ENCODE measurements at places on chromosomes 7 and 10.

DNA sequence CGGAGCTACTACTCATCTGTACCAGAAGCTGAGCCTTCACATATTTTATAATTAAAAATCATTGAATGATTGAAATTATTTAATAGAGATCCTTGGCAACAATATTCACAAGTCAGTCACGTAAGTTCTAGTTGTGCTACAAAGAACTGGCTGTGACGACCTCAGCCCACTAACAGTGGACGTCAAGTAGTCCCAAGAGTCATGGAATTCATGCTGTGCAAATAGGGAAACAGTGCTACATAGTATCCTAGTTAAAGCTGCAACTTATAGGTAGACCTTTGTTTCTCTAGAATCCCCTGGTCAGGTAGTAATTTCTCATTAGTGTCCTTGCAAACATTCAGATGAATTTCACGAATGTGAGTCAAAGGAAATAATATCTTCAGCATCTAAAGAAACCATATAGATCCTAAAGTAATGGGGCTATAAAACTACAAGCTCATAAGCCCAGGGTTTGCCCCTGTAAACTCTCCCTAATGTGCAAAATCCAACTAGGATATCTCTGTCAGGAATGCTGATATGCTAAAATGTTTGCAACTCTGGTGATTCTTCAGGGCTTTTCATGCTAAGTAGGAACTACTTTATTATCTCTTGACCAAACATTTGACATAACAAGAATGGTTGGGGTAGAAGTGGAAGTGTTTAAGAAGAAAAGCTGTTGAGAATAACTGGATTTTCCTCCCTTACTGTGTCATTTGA is 31.2 kb downstream of the CFAP69 start:
- DNase-seq = no peak

DNA sequence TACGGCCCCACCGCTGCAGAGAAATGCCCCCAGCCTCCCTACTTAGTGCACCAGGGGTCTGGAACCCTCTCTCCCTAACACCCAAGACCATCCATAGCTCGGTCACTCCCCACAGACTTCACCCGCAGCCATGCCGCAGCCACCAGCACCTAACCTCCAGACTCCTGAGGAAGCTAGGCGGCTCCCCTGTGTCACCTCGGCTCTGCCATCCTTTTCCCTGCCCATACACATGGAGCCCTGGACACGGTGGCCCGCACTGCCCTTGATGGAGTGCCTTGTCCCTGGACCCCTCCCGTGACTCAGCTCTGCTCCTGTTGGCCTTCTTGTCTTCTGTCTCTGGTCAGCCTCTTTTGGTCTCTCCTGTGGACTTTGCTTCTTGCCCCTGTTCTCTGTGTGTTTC is 107.5 kb downstream of the INSYN2A start:
- no peak for DNase-seq

DNA sequence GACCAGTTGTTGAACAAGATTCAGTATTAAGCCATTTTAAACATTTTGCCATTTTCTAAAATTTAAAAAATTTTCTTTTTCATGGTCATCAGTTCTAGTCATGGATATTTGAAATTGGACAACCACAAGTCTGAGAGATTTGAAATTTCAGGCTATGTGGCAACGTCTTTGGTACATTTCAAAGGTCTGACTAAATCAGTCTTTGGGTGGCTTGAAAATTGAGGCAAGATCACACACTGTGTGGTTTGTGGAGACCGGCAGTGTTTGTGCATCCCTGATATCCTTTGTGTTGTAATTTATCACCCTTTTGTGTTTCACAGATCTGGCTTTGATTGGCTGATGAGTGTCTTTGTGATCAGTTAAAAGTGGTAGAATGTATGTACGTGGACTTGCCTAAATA is 35.7 kb downstream of the CCAR1 start:
- DNase-seq = no peak

DNA sequence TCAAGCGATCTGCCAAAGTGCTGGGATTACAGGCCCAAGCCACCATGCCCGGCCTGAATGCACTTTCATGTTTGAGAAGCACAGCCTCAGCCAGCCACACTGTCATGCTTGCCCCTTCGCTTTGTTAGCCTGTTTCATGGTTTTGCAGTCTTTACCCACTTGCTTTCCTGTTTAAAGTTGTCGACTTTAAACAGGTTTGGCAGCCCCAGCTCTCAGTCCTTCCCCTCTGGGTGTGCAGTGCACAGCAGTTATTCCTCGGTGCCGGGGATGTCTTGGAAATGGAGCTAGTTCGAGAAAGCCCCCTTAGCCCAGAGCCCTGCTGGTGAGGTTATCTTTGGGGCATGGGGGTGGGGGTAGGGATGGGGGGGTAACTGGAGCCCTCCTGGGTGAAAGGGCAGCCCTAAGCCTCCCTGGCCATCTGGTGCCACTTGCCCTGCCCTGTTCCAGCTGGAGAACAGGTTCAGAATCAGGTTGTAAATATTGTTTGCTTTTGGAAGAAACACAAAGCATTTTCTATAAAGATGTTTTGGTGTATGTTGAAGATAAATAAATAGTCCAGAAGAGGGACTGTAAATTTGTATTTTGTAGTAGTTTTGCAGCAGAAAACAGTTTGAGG is 14.8 kb downstream of the TSPAN14 start:
- DNase-seq = no peak

DNA sequence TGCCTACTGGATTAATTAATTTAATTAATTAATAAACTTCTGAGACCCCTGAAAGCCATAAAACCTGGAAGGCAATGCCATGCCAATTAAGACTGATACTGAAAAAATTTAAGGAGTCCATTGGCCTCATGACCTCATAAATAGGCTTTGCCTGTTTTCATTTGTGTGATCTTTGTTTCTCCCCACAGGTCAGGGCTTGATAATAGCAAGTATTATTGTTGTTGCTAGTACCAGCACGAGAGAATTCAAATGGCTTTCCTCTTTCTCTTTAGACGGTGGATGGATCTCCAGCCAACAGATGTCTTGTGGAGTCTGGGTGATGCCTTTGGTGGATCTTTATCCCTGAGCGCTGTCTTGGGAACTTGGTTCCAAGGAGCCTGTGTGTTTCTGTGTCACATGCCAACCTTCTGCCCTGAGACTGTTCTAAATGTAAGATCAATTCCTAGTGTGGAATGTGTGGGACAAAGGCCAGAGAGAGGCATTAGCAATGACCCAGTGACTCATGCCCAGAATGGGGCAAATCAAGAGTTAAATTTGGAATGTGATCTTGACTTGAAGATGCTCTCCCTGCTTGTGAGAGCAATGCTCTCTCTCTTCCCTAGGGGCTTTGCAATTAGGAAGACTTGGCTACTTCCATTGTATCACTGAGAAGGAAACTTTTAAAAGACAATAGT is 17.7 kb downstream of the ACSM6 start:
- no peak for DNase-seq

DNA sequence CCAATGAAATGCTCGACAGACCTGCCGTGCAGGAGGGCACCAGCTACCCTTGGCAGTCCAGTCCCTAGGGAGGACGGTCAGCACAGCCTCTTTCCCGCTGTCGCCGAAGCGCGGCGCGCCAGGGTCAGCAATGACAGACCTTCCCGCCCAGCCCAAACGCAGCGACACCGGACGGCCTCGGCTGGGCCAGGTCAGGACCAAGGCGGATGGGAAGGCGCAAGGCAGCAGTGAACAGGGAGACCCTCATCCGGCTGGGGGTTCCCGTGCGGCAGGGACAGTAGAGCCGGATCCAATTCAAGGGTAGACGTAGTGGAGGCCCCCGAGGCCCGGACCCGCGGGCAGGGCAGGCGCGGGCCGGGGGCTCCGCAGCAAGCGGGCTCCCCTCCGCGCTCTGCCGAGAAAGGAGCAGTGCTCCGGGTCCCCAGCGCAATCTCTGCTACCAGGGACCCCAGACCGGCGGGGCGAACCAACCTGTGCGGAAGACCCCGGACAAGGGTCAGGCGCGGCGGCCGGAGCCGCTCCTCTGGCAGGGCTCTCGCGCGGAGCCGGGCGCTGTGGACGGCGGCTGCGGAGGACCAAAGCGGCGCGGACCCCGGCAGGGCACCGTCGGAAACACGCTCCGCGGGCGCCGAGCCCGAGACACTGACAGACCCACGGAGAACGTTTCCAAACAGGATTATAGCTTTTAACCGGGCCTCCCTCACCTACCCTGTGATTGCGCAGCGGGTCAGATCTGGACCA is at the start of gene SEC31B:
Gene SEC31B, minus strand, starts transcription at position 551 of the 741 bp plus-strand sequence. CDS start 2,909 bp downstream, outside the sequence.
- no peak for DNase-seq

DNA sequence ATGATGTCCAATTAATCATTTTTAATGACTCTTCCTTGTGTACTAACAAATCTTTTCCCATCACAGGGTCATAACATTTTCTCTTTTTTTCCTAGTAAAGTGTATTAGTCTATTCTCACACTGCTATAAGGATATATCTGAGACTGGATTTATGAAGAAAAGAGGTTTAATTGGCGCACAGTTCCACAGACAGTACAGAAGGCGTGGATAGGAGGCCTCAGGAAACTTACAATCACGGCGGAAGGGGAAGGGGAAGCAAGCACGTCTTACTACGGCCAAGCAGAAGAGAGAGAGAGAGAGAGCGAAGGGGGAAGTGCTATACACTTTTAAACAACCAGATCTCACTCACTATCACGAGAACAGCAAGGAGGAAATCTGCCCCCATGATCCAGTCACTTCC is 359.4 kb upstream of the NFE2L3 start:
- no peak for DNase-seq

DNA sequence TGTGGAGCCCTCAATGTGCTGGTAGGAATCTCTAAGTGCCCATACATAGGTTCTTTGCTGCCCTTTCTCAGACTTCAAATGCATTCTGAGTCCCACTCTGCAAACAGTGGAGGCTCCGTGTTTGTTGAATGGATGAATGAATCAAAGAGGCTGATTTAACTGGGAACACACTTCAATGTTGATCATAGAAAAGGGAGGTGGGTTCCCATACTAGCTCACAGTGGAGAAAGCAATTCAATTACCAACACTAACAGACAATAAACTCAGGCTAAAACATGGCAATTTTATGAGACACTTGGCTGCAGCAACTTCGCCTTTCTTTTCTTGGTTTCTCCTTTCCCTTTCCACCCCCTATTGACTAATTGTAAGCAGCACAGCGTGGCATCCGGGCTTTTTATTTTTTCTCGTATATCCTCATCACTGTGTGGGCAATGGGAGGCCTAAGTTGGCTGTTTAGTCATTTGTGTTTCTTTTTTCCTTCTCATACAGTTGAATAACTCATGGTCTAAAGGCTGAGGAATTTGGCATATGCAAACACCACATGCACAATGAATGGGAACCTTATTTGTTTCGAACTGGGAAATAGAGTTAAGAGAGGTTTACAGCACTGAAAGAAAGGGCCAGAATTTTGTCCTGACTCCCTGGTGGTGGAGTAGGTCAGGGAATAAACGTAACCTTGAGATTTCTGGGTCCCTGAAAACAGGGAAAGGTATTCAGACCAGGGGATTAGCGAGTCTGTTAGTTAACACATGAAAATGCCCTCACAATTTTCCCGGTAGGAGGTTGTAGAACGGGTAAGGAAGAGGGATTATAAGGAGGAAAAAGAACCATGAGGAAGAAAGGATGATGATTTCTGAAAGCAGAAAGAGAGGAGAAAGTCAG is 858.5 kb downstream of the KCNMA1 start:
- peak; percentile 44 for DNase-seq

GRCh38 chr10:132443605-132443982 is 46.6 kb downstream of the PWWP2B start:
- peak; percentile 75 for DNase-seq

GRCh38 chr10:30784897-30785605 is 155.5 kb upstream of the LYZL2 start:
- peak; percentile 79 for DNase-seq

DNA sequence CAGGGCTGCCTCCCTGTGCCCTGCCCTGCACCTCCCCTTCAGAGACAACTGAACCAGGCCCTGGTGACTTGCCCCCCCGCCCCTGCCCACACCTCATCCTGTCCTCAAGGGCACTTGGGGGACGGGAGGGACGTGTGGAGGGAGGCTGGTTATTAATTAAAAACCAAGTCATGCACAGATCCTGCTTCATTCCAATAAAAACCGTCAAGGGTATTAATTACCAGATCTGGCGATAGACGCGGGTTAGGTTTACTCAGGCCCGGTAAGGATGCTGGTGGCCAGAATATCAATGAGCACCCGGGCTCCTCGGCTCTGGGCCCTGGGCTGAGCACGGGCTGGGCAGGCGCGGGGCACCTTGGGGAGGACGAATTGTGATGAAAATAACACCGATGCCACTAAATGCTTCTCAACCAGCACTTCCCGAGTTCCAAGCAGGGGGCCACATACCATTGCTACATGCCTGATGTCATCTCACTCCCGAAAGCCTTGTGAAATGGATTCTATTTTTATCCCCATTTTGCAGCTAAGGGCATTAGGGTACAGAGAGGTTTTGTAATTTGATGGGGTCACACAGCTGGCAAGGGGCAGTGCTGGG is 24.5 kb upstream of the GTF2IRD1 start:
- peak; percentile 92 for DNase-seq

DNA sequence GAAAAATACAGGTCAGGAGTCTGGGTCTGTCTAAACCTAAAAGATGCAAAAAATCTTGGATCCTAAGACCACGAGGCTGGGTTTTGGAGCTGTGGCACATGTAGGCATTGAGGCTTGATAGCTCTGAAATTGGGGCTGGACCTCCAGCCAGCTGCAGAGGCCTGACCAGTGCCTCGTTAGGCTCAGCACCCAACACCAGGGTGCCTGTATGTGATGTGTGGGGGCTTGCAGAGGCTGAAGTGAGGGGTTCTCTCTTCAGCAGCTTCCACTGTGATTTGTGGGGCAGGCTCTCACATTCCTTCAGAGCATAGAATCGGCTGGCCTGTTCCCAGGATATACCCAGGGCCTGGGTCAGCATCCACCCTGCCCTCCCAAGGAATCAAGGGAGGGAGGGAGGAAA is 247.8 kb downstream of the BUB3 start:
- no peak for DNase-seq

DNA sequence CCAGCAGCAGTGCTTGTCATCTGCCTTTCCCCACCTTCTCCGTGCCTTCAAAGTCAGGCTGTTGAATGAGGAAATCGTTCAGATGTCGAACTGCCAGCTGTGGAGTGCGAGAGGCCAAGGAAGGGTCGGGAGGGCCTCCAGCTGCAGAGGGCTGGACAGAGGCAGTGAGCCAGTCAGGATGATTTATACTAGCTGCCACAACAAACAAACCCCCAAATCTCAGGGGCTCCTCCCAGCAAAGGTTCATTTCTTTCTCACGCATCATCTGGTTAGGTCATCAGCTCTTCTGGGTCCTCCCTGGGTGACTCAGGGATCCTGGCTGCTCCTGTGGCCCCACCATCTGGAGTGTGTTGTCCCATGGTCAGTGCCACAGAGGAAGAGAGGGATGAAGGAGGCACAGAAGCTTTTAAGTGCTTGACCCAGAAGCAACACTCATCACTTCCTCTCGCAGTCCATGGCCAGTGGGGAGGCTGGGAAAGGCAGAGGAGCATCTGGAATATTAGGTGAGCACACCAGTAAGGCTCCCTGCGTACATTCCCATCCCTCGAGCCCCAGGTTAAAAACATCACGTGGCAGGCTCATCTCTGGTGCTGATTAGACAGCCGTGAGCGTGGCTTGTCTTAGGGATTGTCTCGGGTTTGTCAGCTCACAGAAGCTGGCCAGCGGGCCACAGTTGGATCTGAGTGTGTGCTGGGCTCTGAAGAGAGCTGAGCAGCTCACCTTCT is 140.7 kb downstream of the RGS10 start:
- peak; percentile 95 for DNase-seq
